ENCODE measurements at places on chromosomes 3 and 15. TPM values are rescaled to one million over a fixed set of nuclear protein-coding genes. Genes with fewer than 3 reads are reported as not detected.

The TOPAZ1 gene
- total RNA-seq: not detected

DNA sequence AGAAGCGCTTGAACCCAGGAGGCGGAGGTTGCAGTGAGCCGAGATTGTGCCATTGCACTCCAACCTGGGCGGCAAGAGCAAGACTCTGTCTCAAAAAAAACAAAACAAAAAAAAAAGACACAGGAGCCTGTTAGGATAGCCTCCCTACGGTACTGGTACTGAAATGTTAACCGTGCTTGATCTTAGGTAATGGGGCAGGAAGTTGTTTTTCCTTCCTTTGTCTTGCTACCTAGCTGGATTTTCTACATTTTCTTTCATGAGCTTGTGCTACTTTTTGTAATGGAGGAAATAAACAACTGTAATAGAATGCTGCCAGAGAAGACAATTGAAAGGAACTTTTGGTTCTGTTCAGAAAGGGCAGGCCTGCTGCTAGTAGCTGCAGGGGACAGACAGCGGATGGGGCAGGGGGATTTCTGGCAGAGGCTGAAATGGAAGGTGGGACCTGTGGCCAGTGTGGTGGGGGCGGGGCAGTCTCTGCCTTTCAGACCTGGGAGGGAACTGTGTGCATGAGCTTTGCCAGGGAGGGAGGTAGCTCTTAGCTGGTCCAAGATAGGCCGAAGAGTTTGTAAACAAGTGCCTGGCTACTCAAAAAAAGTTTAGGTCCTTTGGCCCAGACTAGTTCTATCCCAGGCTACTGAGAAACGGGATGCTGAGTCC lies 49.0 kb upstream of the SEMA4B start:
- DNase-seq: peak; percentile 85

The P2RY14 gene
- not detected for total RNA-seq

The CADM2 gene
- 13.3 TPM for total RNA-seq

DNA sequence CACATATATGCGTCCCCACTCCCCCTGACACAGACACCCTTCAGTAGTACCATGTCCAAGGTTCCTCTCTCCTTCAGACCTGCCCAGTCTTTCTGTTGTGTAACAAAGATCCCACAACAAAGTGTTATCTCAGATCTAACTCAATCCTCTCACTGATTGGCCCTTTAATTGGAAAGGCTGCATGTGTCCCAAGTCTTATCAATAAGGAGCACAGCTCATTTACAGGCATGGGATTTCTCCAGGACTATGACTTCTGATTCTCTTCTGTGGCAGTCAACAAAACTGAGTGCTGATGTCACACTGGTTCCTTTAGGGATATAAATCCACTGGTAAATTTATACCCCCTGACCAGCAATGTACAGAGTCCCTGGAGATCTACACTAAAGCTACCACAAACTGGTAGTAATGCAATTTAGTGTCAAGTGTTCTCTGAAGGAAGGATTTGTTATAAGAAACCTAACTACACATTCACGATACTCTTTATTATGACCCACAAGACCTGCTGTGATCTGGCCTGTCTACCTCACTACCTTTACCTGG lies 28.1 kb downstream of the CLK3 start:
- DNase-seq: no peak

GRCh38 chr3:32349184-32349583 lies 42.5 kb upstream of the CMTM7 start:
- peak; percentile 67 for DNase-seq

DNA sequence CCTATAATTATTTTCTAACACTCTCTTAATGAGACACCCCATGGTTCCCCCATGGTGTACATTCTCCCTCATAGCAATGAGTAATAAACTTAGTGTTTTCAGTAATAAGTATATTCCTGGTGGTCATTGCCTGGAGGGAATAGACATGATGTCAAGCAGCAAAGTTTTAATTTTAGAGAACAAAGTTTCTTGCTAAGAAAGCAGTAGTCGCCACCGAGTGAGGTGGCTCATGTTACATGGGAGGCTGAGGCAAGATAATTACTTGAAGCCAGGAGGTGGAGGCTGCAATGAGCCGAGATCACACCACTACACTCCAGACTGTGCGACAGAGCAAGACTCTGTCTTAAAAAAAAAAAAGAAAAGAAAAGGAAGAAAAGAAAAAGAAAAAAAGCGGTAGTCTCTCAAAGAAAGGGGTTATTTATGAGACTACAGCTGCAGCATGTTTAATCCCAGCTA lies 2.4 kb upstream of the ELP6 start:
- no peak for DNase-seq

The OXTR gene
- total RNA-seq: 7.8 TPM

DNA sequence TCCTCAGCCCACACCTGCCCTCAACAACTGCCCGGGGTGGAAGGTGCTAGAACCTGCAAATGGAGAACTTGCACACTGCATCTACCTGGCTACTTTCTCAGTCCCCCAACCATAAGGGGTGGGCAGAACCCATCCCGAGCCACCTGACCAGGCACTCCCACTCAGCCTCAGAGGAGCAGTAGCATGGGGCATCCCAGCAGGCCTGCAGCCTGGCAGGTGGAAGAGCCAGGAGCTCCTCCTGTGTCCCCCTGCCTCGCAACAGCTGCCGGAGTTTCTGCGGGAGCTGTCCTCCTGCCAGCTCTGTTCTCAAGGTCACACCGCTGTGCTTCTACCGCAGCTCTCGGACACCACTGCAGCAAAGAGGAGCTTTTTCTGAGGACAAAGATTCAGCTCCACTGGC lies 27.5 kb downstream of the RAB6B start:
- no peak for DNase-seq

GRCh38 chr15:32877252-32878019 lies 159.6 kb downstream of the GREM1 start:
- no peak for DNase-seq

GRCh38 chr3:52879090-52879489 lies 18.3 kb downstream of the STIMATE start:
- peak; percentile 49 for DNase-seq

The SNRPA1 gene
- 170 TPM for total RNA-seq

The TMEM212 gene
- not detected for total RNA-seq

The GOLGA8S gene
- not detected for total RNA-seq

The SELENOK gene
- 21.4 TPM for total RNA-seq

- no peak for DNase-seq
Observed at GRCh38 chr15:49255966-49256759, 86.1 kb downstream of the GALK2 start.

The ZMAT3 gene
- total RNA-seq: 16.3 TPM

DNA sequence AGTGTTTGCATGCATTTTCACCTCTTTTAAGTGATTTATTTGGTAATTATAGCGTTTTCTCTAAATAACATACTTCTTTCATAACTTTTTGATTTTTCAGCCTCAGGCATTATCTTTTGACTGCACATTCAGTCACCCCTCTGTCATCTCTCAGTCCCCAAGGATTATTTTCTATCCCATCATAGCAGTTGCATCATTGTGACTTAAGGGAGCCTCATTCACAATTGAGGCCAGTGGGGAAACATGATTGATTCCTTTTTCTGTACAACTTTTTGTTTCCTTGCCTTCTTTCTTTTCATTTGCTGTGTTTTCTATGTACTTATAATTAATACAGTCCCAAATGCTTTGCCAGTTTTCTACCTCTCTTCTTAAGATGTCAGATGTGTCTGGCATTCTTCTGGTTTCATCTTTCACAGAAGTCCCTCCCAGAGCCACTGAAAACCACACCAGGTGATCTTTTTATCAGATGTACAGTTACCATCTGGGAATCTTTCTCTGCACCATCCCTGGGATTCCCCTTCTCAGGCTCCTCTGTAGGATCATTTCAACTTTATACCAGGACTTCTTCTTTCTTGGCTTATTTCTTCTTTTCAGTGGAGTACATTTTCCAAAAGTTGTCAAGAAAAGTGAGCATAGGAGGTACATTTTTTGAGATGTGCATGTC lies 151.4 kb downstream of the RAP2B start:
- DNase-seq: no peak

The CLSTN2 gene
- total RNA-seq: 0.83 TPM

DNA sequence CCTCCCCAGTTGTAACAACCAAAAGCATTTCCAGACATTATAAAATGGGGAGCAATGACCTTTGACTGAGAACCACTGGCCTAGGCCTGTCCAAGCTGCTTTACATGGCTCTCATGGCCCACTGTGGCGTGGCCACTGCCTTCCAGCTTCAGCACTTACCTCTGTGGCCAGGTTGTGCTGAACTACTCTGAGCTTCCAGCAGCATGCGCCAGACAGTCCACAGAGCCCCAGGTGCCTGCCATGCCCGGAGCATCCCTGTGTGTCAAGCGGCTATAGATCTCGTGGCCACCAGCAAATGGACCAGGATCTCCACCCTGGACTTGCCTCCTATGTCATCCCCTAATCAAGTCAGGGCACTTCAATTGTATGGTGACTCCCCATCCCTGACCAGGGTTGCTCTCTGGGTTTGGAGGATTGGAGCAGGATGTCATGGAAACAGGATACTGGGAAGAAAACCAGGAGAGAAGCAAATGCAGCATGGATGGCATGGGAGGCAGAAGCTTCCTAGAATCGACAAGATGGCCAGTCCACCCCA lies 199.7 kb downstream of the UACA start:
- DNase-seq: no peak

DNA sequence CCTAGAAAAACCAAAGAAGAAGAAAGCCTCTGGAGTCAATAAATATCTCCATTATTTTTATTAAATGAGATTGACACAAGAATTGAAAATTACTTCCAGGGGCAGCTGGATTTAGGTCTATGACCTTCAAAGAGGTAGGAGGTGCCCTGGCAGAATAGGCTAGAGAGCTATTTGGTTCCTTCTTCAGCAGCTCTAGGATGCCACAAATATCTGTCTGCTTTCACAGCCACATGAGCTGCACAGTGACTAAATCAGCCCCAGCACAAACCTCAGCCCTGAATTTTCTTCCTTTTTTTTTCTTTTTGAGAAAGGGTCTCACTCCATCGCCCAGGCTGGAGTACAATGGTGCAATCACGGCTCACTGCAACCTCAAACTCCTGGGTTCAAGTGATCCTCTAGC lies 223.5 kb downstream of the ABHD5 start:
- DNase-seq: no peak

DNA sequence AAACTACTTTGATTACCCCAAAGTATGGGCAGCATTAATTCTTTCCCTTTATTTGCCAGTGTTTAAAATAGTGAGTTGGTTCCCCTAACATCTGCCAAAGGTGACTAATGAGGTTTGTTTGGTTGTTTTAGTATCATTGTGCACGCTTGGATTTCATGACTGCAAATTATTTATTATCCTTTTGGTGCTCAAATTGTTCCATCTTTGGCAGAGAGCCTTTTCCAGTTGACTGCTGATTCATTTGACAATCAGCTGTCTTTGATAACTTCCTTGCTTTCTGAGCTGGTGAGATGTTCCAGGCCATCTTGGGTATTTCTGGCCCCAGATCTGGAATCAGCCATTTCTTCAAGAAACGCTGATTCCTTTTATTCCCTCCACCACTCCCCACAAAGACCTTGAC lies 8.9 kb downstream of the DLEC1 start:
- no peak for DNase-seq

GRCh38 chr3:54578417-54578816 lies 349.4 kb downstream of the LRTM1 start:
- DNase-seq: no peak

- DNase-seq: no peak
Observed at GRCh38 chr3:64829331-64829730, 141.5 kb upstream of the ADAMTS9 start.

The ITGB5 gene
- total RNA-seq: 269 TPM

DNA sequence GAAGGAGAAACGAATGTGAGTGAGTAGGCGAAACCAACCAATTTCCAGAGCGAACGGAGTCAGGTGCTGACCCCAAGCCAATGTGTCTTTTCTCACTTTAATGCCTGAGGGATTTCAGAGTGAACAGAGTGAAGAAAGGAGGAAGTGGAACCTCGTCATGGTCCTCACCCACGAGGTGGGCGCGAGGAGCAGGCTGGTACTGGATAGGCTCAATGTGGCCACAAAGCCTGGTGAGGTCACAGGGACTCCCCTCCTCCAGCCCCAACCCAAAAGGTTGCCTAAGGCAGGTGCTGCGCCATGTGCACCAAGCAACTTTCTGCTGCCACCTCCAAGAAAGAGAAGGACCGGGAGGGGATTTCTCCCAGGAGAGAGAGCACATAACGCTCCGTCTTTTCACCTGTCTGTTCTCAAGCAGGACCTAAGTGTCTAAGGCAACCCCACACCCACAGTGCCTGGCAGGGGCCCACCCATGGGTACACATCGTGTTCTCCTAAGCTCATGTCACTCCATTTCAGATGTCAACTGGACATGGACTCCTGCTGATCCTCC lies 3.8 kb downstream of the NRROS start:
- DNase-seq: no peak

The FANCD2OS gene
- not detected for total RNA-seq

DNA sequence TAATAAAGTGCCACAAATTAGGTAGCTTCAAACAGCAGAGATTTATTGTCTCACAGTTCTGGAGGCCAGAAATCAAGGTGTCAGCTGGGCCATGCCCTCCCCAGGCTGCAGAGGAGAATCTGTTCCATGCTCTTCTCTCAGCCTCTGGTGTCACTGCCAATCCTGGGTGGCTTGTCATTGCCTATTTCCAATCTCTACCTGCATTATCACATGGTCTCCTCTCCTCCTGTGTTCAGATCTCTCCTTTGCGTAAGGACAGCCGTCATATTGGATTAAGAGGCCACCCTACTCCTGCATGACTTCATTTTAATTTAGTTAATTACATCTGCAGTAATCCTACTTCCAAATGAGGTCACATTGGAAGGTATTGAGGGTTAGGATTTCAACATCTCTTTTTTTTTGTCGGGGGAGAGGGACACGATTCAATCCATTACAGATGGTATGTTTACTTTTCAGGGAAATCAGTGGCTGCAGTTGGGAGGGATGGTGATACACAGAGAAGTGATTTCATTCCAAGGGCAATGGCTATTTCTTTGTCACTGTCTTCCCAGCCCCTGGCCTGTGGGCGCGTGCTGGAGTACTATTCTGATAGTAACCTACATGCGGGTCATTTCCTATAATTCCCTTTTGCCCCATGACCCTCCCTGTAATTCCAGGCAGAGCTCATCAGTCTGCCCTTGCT lies 169.4 kb downstream of the MINAR1 start:
- DNase-seq: no peak

The SAMMSON gene
- not detected for total RNA-seq

- DNase-seq: peak; percentile 80
Observed at GRCh38 chr15:37109168-37109871, 9.0 kb upstream of the MEIS2 start.

DNA sequence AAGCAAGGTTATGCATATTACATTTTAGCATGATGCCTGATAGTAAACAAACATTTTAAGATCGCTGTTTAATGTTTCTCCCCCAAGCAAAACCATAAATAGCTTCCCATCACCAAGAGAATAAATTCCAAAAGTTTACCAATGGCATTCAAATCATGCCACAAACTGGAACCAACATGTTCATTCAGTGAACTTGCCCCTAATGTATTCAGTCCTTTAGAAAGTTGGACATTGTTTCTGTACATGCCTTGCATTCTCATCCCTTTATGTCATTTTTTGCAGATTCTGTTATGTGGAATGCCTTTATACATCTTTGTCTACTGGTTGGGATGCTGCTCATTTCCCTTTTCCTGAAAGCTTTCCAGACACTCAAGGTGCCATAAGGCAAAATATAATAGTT lies 105.5 kb downstream of the PYDC2 start:
- DNase-seq: no peak

GRCh38 chr3:56758539-56758981 lies 43.2 kb downstream of the ARHGEF3 start:
- DNase-seq: no peak

The RHOV gene
- 4.7 TPM for total RNA-seq

GRCh38 chr3:165343185-165343584 lies 147.0 kb upstream of the SLITRK3 start:
- DNase-seq: no peak

The C2CD4B gene
- 1.5 TPM for total RNA-seq

- DNase-seq: peak; percentile 78
Observed at GRCh38 chr15:66004618-66005262, 135.4 kb downstream of the RAB11A start.
